Panc1 (cell line): ENCODE measurements at places on chromosomes 1 and 21.

DNA sequence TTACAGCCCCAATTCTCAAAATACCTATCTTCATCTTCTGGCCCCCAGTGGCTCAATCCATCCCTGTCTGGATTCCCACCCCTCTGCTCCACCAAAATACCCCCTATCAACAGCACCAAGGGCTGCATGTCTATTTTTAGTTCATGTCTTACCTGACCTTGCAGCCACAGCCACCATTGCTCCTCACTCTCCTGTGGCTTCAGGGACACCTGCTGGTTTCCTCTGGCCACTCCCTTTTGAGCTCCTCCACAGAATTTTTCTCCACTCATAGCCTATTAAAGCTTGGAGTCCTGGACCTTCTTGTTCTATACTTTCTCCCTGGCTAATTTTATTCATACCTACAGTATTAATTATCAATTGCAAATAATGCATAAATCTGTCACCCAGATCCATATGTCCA is 125.3 kb upstream of the NGF start:
- H3K4me3 ChIP-seq, result no peak overlapping the region
- H3K4me1 ChIP-seq, result no peaks in the 10 kb centered on the region
- H3K27ac ChIP-seq, result no peak overlapping the region
- no peak for DNase-seq
- H3K36me3 ChIP-seq, result no peaks in the 10 kb centered on the region
- no peaks in the 10 kb centered on the region for H3K27me3 ChIP-seq

DNA sequence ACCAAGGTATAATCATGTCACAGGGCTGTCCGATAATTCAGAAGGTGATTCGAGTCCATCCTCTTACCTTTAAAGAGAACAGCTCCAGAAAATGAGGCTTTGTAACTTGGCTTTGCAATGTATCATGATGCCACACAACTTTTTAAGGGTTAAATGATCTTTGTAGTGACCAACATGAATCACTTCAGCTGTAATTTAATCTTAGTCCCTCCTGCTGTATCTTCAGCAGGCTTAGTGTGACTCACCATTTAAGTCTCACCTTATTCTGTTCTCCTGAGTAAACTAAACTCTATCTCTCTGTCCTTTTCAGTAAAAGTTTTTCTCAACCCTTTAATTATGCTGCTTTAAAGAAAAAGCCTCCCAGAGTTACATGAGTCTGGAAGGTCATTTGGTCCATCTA is 1.9 kb upstream of the HIVEP3 start:
- H3K27ac ChIP-seq, result peak overlapping the region; percentile 3; the same call in 1 of the 2 replicates
- peaks cover 15% of the 10 kb centered on the region for H3K4me1 ChIP-seq
- no peak for DNase-seq
- 0 out of 2 replicates have a peak, but pooled peaks cover 4% of the 10 kb centered on the region for H3K27me3 ChIP-seq

GRCh38 chr1:204709021-204709420 is 23.5 kb upstream of the LRRN2 start:
- DNase-seq, result no peak
- H3K4me3 ChIP-seq, result no peak overlapping the region
- no peaks in the 10 kb centered on the region for H3K36me3 ChIP-seq
- H3K27me3 ChIP-seq, result peaks cover 3% of the 10 kb centered on the region; the same call in 1 of the 2 replicates

DNA sequence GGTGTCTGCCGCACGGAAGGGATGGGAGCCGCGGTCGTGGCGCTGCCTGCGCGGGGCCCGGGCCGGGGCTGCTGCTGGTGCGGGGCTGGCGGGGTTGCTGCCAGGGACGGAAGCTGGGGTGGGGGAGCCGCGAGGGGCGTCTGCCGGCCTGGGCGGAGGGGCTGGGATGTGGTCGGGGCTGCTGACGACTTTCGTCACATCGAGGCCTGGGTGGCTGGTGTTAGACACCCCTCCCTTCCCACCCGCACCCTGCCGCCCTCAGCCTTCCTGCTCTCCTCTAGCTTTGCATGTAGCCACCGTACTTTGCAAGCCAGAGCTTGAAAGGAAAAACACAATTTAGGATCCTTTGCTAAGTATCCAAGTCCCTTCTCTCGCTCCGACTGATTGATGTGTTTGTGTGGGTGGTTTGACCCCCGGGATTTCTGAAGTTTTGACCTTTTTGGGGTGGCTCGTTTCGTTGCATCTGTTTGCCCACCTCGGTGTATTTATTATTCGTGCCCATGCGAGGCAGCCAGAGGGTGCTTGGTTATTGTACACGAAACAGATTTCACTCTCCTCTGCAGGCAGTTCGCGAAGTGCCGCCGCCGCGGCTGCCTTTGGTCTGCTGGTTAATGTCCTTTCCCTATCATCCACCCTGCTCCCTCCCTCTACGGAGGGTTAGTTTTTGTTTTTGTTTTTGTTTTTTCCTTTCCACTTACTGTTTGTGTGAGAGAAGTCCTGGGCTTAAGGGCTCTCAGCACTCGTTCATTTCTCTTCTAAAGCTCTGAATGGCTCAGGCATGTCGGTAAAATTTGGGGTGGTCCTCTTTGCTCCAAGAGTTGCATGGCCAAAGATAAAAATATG is 868 bp downstream of the C1orf21 start:
- no peaks in the 10 kb centered on the region for H3K4me1 ChIP-seq
- peak overlapping the region; percentile 57 for H3K4me3 ChIP-seq
- no peak overlapping the region for H3K27ac ChIP-seq
- H3K27me3 ChIP-seq, result peaks cover 32% of the 10 kb centered on the region
- H3K36me3 ChIP-seq, result no peaks in the 10 kb centered on the region

DNA sequence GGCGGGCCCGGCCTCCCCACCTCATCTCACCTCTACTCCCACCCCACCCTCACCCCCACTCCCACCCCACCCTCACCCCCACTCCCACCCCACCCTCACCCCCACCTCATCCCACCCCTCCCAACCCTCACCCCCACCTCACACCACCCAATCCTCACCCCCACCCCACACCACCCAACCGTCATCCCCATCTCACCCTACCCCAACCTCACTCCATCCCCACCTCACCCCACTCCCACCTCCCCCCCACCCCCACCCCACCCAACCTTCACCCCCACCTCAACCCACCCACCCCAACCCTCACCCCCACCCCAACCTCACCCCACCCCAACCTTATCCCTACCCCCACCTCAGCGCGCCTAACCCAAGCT is 13.4 kb downstream of the A3GALT2 start:
- H3K4me3 ChIP-seq, result no peak overlapping the region
- no peaks in the 10 kb centered on the region for H3K4me1 ChIP-seq
- H3K27me3 ChIP-seq, result no peaks in the 10 kb centered on the region
- no peak overlapping the region for H3K27ac ChIP-seq

DNA sequence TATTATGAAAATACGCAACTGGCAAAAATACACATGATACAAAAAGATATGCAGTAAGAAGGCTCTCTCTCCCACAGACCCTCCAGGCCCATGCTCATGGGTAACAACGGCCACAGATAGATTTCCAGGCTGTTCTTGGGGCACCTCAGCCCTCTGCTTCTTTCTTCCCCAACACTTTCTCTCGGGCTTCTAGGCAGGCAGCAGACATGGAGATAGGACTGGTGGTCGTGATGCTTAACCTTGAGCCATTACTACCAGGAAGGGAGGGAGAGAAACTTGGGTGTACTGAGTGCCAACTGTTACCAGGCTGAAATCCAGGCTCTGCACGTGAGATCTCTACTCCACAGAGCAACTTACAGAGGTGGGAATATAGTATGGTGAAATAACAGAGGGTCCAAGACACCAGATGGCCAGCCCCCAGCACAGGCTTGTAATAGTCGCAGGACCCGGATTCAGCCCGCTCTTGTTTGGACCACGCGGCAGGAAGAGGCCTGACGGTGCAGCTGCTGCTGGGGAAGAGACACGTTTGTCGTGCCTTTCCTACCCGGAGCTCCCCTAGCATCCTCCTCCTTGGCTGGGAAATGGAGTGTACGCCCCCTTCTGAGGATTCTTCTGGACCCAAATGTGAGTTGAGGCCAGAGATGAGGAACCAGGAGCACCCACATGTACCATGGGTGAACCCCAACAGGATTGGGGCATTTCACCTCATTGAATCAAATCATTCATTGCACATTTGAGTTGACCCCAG is 441.1 kb upstream of the VAMP3 start:
- no peaks in the 10 kb centered on the region for H3K27me3 ChIP-seq
- DNase-seq, result no peak
- no peaks in the 10 kb centered on the region for H3K4me1 ChIP-seq
- H3K36me3 ChIP-seq, result no peaks in the 10 kb centered on the region
- no peak overlapping the region for H3K4me3 ChIP-seq
- H3K27ac ChIP-seq, result no peak overlapping the region

DNA sequence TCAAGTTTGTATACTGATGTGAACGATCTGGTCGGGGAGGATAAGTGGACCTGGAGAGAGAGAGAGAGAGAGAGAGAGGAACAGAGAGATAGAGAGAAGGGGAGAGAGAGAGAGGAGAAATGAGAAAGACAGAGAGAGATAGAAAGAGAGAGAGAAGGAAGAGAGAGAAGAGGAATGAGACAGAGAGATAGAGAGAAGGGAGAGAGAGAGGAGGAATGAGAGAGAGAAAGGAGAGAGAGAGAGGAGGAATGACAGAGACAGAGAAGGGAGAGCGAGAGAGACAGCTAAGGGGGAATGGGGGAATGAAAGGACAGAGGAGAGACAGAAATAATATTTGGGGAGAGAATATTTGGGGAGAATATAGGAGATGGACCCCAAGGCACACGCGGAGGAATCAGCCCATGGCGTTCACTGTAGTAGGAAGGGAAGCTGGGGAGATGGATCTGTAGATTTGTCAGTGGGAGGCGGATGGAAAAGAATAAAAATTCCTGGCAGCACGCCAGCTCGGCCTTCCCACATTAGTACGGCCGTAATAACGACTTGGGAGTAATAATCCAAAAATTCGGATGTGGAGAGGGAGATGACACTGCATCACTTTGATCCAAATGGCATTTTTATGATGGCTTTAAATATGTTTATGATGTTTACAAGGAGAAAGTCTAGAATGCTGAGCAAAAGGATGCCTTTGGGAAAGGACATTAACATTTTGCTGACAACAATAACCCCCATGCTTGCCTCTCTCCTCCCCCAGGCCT is 159.8 kb upstream of the KCNJ6 start:
- H3K36me3 ChIP-seq, result no peaks in the 10 kb centered on the region
- no peak overlapping the region for H3K27ac ChIP-seq
- H3K27me3 ChIP-seq, result no peaks in the 10 kb centered on the region
- H3K4me1 ChIP-seq, result no peaks in the 10 kb centered on the region

DNA sequence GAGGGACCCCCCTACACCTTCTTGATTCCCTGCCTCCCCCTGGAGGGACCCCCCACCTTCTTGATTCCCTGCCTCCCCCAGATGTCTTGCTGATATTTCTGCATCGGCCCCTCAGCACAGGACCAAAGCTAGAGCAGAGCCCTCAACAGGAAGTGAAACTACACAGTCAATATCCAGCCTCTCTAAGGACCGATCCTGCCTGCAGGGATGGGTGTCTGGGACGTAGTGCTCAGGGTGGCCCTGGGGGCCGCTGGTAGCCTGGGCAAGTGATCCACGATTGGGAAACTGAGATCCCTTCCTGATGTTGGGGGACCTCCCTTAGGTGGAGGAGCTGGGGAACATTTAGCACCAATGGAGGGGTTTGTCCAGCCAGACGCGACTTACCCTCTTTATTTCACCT is 3.9 kb upstream of the LEFTY2 start:
- no peak overlapping the region for H3K4me3 ChIP-seq
- H3K36me3 ChIP-seq, result no peaks in the 10 kb centered on the region
- no peak for DNase-seq
- no peak overlapping the region for H3K27ac ChIP-seq
- no peaks in the 10 kb centered on the region for H3K4me1 ChIP-seq

DNA sequence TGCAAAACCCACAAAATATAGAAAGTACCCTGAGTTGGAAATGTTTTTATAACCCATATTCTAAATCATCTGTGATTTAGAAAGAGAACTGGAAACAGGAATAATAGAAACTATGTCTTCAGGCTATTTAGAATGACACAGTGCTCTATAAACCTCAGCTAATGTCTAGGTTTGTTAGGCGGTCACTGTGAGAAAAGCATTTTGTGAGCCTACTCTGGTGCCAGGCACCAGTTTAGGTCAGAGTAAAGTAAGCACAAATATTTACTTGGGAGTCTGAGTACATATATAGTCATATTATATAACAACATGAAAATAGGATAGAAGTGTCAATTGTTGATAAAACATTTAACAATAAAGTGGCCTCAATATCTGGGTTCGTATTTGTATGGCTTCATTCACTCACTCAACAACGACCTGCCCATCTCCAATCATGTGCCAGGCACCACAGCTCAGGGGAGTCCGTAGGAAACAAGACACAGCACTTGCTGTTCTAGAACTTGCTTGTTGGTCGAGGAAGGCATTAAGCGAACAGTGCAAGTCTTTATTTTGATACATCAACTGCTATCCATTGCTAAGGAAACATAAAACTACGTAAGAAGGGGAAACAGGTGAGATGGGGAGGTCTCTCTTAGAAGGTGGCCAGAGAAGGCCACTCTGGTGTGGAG is 37.2 kb downstream of the GNB1 start:
- no peaks in the 10 kb centered on the region for H3K36me3 ChIP-seq
- H3K27me3 ChIP-seq, result no peaks in the 10 kb centered on the region
- no peak overlapping the region for H3K27ac ChIP-seq
- DNase-seq, result no peak
- peaks cover 17% of the 10 kb centered on the region for H3K4me1 ChIP-seq

- no peak overlapping the region for H3K27ac ChIP-seq
- no peaks in the 10 kb centered on the region for H3K36me3 ChIP-seq
- no peaks in the 10 kb centered on the region for H3K27me3 ChIP-seq
- no peak for DNase-seq
- no peak overlapping the region for H3K4me3 ChIP-seq
Measured at GRCh38 chr1:6972399-6972798, 187.1 kb downstream of the CAMTA1 start.

- no peak for DNase-seq
- H3K4me3 ChIP-seq, result no peak overlapping the region
- no peaks in the 10 kb centered on the region for H3K36me3 ChIP-seq
- no peak overlapping the region for H3K27ac ChIP-seq
- no peaks in the 10 kb centered on the region for H3K4me1 ChIP-seq
Measured at GRCh38 chr1:48547561-48548220, 75.7 kb upstream of the SPATA6 start.

GRCh38 chr1:53606651-53607051 is 132.3 kb downstream of the GLIS1 start:
- DNase-seq, result no peak
- H3K4me3 ChIP-seq, result no peak overlapping the region
- no peaks in the 10 kb centered on the region for H3K27me3 ChIP-seq
- no peak overlapping the region for H3K27ac ChIP-seq

DNA sequence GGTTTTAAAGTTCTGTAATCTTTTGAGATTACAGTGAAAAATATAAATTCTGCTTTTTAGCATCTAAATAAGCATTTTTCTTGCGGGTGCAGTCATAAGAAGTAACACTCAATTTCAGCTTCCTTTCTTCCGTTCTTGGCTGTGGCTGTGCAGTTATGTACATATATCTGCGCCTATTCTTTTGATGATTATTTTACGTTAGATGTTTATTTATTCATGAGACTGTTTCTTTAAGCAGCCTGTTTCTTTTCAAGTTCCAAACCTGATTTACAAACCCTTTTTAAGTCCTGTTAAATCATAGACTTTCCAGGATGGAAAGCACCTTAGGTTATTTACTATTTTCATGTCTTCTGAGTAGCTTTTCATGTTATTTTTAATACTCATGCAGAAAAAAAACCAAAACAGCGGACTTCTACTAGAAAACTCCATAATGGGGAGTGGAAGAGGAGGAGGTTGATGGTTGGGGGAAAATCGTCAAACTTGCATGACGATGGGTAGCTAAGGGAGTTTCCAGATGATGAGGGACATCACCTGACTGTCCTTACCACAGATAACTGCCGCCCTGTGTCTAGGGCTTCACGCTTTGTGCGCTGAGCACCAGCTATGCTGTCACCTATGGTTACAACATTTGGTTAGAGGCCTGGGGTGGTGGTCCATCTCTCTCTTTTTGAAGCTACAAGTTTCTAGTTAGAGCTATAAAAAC is 2.6 kb downstream of the PRDM2 start:
- no peaks in the 10 kb centered on the region for H3K36me3 ChIP-seq
- peaks cover 14% of the 10 kb centered on the region for H3K4me1 ChIP-seq
- H3K27me3 ChIP-seq, result no peaks in the 10 kb centered on the region
- DNase-seq, result no peak

GRCh38 chr1:195769461-195769860 is 838.8 kb downstream of the KCNT2 start:
- H3K4me3 ChIP-seq, result no peak overlapping the region
- DNase-seq, result no peak
- H3K4me1 ChIP-seq, result no peaks in the 10 kb centered on the region
